ENCODE measurements at places on chromosomes 4 and X.

GRCh38 chr4:143375326-143376073, 38.8 kb downstream of the GAB1 start:
- no peak for DNase-seq

DNA sequence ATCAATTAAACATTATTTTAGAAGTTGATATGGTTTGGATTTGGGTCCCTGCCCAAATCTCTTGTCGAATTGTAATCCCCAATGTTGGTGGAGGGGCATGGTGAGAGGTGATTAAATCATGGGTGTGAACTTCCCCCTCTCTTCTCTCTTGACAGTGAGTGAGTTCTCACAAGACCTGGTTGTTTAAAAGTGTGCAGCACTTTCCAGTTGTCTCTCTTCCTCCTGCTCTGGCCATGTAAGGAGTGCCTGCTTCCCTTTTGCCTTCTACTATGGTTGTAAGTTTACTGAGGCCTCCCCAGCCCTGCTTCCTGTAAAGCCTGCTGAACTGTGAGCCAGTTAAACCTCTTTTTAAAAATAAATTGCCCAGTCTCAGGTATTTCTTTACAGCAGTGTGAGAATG, 141.4 kb downstream of the GALNTL6 start:
- DNase-seq = no peak

DNA sequence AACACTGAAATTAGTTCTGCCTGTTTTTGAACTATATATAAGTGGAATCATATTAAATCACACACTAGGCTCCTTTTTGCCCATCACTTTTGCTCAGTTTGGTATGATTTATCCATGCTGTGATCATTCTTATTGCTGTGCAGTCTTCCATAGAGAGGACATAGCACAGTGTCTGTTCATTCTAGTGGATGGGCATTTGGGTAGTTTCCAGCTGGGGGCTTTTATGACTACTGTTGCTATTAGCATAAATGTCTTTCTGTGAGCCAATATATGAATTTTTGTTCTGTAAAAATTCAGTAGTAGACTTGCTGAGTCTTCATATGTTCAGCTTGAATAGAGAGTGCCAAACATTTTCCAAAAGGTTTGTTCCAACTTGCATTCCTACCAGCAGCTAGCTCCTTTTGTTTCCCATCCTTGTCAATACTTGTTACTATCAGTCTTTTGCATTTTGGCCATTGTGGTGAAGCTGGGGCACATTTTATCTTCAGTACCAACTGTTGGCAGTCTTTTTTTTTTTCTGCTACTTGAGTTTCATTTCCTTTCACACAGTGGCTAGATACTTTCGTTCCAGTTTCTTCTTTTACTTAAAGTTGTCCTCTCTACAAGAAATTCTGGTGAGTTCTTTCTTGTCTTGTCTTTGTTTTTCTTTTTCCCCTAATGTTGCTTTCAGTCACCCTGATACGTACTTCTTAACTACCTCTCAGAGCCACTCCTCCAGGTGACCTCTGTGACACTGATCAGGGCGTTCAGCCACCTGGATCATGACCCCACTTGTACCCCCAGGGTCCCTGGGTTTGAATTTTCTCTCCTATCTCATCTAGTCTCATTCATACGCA, 87.0 kb downstream of the ANXA3 start:
- DNase-seq = no peak

GRCh38 chr4:78119698-78120097, 62.6 kb downstream of the FRAS1 start:
- DNase-seq = no peak

DNA sequence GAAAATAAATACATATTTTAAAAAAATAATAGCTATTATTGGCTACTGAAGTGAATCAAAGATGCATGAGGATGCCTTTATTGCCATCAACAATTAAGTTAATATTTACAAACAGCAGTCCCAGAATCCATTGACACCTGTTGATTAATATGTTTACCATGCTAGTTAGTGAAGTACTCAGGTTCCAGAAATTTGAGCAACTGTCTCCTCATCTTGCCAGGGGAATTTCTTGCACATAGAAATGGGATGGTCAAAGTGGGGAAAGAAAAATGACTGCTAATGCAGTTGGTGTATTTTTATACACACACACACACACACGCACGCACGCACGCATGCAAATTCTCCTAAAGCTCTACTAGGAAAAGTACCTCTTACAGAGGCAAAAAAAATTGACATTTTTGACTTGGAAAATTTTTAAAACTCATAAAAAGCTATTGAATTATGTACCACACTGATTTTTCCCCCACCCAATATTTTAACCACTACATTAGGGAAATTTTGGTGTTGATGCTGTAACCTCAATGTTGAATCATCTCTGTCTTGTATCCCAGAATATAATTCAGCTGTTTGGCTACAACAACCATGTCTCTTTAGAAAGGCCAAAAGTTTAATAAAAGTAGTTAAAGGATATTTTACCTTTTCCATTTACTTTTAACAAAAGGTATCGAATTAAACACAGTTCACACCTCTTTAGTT, 105.3 kb upstream of the TMEM150C start:
- DNase-seq = no peak

DNA sequence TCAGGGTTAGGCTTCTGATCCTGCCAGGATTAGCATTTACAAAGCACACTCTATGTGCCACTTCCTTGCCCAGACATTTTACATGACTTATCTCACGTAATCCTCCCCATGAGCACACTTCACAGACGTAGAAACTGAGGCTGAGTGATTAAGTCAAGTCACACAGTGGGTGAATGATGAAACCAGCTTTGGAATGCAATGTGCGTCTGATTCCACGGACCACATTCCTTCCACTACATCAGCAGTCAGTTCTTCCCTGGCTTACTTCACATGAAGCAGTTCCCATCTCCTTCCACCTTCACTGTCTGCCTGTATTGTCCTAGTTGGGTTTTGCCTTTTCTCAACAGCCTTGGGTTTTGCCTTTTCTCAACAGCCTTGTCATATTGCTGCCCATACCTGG, 134.3 kb upstream of the PPARGC1A start:
- DNase-seq = no peak

DNA sequence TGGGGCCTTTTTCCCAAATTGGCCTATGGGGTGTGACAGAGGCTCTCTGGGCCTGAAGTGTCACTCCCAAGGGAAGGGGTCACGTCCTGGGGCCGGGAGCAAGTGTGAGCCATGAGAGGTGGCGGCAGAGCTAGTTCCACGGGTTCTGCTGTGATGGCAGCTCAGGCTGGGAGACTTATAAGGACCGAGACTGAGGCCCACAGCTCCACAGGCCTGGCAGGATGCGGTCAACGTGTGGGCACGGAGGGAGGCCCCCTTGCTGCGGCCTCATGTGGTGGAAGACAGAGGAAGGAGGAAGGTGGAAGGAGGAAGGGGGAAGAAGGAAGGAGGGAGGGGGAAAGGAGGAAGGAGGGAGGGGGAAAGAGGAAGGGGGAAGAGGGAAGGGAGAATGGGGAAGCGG, 7.2 kb upstream of the CPLX1 start:
- DNase-seq = no peak

DNA sequence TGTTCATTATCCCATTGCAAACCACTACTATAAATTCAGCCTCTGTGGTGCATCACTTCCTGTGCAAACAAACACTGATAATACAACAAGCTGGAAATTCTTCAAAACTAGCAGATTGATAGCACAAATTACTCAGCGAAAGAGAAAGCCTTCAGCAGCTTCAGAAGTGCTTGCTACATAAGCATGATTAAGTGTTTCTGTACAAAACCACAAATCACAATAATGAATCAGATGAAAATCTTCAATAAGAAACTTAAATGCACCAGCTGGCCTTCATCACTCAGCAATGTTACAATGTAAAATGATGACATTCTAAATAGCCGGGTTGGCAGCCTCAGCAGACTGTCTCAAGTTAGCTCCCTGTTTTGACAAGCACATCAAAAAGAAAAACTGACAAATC, 262.2 kb downstream of the SPOCK3 start:
- DNase-seq = no peak

DNA sequence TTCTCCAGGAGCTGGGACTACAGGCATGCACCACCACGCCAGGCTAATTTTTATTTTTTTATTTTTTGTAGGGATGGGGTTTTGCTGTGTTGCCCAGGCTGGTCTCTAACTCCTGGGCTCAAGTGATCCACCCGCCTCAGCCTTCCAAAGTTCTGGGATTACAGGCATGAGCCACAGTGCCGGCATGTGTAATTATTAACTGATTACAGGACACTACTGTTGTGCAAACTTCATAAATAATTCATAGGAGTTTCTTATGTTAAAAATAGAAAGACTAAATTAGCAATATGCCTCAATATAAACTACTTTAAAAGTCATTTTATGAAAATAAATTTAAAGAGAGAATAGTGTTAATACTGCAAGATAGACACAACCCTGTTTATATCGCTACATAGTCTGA, 221.9 kb downstream of the SNCA start:
- DNase-seq = no peak

DNA sequence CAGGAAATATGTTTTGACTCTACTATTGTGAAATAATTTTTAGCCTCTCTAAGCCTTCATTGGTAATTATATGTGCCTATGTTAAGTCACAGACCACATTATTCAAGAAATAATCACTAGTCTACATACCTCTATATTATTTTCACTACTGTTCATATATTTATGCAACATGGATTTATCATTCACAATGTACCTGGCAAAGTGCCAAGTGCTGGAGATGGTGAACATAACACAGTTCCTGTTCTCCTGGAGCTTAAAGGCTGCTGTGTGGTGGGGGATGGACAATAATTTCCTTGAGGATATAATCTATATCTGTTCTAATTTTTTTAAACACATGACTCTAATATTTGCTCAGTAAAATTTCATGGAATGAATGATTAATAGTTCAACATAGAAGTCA, 527.7 kb upstream of the CXorf51A start:
- no peak for DNase-seq

DNA sequence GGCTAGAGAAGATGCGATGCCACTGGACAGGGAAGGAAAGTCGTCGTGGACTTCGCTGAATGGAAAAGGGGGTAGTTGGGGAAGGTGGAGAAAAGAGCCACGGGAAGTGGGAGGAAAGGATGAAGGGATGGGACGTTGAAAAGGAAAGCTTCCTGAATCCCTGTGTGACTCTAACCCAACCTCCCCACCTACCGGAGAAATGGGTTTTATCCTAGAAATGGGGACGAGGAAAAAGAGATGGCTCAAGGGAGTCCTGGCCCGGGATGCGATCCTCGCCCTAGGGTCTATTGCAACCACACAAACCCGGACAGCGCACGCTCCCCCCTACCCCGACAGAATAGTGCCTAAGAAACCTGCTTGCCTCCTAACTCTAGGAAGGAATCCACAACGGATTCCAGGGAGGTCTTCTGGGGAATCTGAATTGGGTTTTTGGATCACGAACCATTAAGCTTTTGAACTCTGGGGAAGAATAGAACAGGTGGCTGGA, 738 bp upstream of the TSPAN5 start:
- no peak for DNase-seq

GRCh38 chr4:139526928-139527327, 29.1 kb downstream of the SETD7 start:
- no peak for DNase-seq

GRCh38 chr4:8437281-8437680, 3.2 kb downstream of the ACOX3 start:
- DNase-seq = no peak

All from stimulated activated CD4-positive, alpha-beta T cell treated with anti-CD3 and anti-CD28 coated beads, Interleukin-1b, Interleukin-23, amount 100 ng/mL, for 24 hours (primary cell).